NCI-H2081 (cell line): ENCODE measurements at places on chromosomes 5 and 9.
A peak's percentile ranks its signal among the peaks of the same experiment; 100 is the strongest.

- peak; percentile 92 for DNase-seq
These were observed 262.8 kb downstream of the NR3C1 start for GRCh38 chr5:143140492-143141203.

DNA sequence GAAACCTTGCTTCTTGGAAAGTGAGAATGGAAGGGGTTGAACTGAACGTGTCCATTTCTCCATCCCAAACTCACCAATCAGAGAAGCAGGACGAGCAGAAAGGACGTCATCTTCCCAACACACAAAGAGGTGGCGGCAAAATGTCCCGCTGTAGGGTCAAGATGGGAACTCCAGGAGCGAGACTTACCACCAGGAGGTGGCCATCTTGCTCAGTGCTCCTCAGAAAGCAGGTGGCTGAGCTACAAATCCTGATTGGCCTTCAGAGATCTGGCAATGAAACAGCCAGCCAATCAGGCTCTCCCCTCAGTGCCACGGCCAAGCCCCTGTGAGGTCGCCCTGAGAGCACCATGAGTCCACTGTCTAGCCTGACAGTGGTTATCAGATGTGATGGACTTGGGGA, 259.0 kb downstream of the NDUFS4 start:
- no peak for DNase-seq

DNA sequence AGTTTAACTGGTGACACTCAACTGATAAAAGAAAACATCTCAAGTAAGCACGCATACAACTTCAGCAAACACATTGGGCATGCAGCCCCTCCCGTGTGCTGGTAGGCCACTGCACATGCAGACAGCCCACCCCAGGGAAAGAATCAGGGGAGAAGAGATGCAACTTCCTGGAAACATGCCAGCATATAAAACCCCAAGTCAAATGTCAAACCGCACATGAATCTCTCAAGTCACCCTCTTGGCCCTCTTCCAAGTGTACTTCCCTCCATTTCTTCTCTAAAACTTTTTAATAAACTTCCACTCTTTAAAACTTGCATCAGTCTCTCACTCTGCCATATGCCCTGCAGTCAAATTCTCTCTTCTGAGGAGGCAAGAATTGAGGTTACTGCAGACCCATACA, 732.7 kb downstream of the SEMA5A start:
- no peak for DNase-seq

GRCh38 chr9:108655818-108656217, 200.0 kb downstream of the ACTL7B start:
- no peak for DNase-seq

- no peak for DNase-seq
These were observed 15.3 kb downstream of the PPARGC1B start for GRCh38 chr5:149745212-149745942.

DNA sequence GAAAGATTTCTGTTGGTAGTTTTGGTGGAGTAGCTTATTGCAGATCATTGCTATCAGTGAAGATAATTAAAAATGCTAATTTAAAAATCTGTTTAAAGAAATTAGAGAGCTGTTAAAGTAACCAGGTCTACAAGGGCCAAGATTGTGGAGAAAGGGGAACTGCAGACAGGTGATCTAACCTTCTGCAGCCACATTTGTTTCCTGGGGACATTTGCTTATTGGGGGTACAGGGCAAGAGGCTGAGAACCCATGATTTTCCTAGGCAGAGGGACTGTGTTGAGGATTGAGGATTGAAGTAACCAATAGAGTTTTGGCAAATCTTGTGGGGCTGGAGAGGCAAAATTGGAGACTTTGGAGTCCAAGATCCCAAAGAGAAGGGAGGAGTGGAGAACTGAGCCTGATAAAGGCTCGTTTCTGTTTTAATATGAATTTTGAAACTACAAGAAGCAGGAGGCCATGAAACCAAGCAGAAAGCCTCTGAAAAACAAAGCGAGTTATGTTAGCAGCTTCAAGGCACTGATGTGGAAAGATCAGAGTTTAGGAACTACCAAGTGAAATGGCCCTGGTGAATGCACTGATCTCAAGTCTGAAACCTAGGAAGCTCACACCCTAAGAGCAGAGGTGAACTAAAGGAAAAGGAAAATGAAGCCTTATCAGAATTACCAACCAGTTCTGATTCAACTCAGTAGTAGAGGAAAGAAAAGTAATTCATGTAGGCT, 219.8 kb upstream of the C9orf72 start:
- DNase-seq = no peak

DNA sequence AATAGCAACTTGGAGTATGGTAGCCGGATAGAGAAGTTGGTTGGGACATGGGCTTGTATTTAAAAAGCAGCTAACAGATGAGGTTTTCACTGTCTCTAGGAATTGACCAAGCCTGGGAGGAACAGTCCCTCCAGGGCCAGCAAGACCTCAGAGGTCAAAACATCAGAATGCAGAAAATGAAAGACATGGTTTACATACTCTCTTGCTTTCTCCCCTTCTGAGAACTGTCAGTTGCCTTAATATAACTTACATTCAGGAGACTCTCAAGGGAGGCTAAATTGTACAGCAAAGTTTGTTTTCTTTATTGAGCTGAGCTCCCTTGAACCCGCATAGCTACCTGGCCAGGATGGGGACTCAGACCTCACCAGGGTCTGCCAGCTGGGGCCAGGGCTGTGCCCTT, 179.3 kb downstream of the GAS1 start:
- no peak for DNase-seq

GRCh38 chr5:37667846-37668245, 172.0 kb downstream of the GDNF start:
- no peak for DNase-seq

DNA sequence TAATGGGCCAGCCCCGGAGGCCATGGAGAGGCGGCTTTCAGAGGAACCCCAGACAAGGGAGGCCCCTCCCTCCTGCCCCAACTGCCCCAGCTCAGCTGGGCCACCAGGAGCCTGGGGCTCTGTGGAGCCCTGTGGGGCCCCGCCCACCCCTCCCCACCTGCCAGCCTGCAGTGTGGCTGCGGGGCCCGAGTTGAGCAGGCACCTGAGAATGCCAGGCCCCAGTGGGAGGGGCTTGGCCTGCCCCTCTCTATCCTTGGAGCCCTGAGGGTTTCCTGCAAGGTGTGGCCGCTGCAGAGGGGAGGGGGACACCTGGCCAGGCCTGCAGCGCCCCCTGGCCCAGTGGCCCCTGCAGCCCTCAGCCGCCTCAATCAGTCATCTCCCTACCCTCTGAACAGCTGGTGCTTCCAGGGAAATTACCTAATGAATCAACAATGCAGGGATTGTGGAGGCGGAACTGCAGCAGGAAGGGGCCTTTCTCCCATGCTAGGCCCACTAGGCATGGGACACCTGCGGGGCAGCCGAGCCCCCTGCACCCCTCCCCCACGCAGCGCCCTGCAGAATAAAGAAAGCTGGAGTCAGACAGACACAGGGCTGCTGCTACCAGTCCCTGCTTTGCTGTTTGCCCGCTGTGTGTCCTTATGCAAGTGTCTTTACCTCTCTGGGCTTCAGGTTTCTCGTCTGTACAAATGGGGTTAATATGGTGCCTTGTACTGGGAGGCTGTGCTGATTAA, 48.0 kb downstream of the LMX1B start:
- no peak for DNase-seq

- no peak for DNase-seq
These were observed 100.4 kb downstream of the NFIB start for GRCh38 chr9:14213504-14213903.

- DNase-seq = no peak
These were observed 100.4 kb downstream of the DAB2IP start for GRCh38 chr9:121751686-121752445.

DNA sequence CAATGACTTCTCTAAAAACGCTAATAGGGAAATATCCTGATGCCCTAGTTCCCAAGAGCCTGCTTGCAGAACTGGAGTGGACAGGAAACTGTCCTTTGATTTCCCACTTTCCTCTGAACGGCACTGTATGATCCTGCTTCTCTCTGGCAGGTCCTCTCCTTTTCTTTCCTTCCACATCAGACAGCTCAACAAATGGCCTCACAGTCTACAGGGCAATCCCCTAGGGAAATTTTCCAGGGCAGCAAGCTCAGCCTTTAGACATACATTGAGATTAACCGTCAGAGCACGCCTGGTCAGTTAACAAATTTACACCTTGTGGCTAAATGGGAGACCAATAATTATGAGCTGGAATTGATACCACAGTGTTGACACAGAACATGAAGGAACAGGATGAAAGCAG, 164.9 kb downstream of the SLC24A2 start:
- DNase-seq = peak; percentile 29

- no peak for DNase-seq
These were observed 9.1 kb downstream of the UBAC1 start for GRCh38 chr9:135951889-135952663.

DNA sequence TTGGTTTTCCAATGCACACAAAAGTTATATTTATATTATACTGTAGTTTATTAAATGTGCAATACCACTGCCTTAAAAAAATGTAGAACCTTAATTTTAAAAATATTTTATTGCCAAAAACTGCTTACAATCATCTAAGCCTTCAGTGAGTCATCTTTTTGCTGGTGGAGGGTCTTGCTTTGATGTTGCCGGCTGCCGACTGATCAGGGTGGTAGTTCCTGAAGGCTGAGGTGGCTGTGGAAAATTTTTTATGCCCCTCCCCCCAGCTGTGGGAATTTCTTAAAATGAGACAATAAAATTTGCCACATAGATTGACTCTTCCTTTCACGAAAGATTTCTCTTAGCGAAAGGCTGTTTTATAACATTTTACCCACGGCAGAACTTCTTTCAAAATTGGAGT, 75.9 kb upstream of the SLC25A51 start:
- DNase-seq = no peak

- DNase-seq = peak; percentile 47
These were observed 671.1 kb downstream of the TAF11L14 start for GRCh38 chr5:18305288-18305924.

DNA sequence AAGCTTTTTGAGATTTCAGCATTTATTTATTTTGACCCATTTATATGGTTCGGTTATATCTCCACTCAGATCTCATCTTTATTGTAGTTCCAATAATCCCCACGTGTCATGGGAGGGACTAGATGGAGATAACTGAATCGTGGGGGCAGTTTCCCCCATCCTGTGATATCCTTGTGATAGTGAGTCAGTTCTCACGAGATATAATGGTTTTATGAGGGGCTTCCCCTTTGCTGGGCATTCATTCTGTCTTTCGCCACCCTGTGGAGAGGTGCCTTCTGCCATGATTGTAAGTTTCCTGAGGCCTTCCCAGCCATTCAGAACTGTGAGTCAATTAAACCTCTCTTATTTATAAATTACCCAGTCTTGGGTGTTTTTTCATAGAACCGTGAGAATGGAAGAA, 96.5 kb upstream of the PCSK1 start:
- no peak for DNase-seq

GRCh38 chr5:141760193-141760592, 78.2 kb upstream of the ARAP3 start:
- DNase-seq = no peak

- DNase-seq = no peak
These were observed 120.2 kb downstream of the SEMA6A start for GRCh38 chr5:116454417-116454927.

DNA sequence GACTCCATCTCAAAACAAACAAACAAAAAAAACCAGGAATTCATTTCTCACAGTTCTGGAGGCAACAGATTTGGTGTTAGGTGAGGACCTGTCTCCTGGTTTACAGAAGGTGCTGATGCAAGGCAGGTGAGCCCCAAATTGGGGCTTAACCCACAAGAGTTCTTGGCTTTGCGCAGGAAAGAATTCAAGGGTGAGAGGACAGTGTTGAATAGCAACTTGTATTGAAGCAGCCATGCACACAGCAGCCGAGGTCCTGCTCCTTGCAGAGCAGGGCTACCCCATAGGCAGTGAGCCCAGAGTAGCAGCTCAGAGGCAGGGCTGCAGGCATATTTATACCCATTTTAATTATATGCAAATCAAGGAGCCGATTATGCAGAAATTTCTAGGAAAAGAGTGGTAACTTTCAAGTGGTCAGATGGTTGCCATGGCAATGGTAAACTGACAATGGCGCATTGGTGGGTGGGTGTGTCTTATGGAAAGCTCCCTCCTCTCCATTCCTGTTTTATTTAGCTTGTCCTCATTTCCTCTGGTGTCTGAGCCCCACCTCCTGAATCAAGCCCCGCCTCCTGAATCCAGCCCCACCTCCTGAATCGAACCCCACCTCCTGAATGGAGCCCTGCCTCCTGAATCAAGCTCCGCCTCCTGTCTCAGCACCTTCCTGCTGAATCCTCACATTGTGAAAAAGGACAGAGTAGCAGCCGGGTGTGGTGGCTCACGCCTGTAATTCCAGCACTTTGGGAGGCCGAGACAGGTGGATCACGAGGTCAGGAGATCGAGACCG, 34.5 kb upstream of the COL5A1 start:
- no peak for DNase-seq

GRCh38 chr9:104575456-104575855, 6.5 kb downstream of the OR13C8 start:
- DNase-seq = no peak

DNA sequence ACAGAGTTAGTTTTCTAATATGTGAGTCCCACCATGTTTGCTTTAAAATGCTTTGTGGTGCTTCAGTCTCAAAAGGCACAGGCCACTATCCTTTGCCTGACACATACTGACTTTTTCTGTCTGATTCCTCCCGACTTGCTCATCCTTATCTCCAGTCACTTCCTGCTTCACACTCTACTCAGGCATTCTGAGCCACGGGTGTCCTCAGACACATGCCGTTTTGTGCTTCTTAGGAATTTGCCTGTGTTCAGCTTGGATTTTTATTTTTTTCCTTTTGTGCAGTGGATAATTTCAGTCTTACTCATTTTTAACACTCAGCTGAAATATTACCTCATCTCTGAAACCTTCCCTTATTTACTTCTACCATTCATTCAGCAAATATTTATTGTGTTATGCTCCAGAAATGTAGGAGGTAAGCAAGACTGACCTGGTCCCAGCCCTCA, 54.1 kb downstream of the MAN2A1 start:
- DNase-seq = no peak

DNA sequence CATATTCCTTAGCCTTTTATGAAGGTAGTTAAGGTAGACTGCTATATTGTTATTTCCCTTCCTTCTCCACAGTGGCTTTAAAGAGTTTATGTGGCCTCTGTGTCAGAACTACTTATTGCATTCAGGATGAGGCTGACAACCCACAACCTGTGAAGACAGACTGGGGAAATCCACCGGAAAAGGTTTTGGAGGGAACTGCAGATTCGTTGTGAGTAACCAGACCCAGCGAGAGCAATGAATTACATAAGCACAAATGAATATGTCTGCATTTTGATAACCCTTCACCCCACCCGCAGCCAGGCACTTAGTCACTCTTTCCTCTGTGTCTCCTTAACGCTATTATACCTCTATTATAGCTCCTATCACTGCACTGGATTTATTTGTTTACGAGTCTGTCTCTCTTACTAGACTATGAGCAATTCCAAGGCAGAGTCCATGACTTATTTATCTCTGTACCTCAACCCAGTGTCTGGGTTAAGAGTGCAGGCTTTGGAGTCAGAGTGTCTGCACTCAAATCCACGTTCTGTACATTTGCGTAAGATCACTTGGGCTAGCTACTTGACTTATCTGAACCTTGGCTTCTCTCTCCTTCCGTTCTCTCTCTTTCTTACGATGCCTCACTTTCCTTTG, 19.2 kb downstream of the KCTD16 start:
- no peak for DNase-seq
